ACHN (cell line): ENCODE measurements at places on chromosomes 5 and 9.

DNA sequence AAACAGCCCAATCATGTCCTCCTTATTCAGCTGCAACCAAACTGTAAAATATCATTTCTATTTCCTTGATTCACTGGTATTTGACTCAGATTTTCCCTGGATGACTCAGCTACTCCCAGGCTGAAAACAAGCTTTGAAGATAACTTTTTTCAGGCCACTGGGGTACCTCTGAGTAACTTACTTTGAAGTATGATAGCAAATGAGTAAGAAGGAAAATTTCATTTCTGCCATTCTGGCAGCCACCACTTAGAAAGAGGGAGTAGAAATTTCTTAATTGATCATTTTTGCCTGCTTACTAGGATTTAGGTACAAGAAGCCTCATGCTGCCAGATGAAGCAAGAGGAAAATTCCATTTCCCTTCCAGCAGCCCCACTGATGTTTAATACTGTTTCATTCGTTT is 247.4 kb downstream of the PRELID2 start:
- DNase-seq, result peak; percentile 73

GRCh38 chr9:17057729-17058128 is 77.1 kb upstream of the CNTLN start:
- DNase-seq, result no peak

DNA sequence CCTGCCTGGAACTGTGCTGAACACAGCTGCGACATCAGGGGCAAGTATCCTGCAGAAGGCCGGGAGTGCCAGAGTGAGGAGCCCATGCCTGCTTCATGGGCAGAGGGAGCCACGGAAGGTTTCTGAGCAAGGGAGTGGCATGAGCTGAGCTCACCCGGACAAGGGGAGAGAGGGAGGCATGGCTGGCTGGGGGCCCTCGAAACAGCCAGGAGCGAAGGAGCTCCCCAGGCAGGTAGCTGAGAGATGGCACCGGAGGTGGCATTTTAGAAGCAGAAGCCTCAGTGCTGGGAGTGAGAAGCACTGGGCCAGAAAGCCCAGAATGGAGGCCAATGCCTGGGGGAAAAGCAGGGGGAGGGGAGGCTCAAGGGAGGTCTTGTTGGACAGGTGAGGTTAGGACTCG is 56.9 kb upstream of the SARDH start:
- DNase-seq, result no peak

DNA sequence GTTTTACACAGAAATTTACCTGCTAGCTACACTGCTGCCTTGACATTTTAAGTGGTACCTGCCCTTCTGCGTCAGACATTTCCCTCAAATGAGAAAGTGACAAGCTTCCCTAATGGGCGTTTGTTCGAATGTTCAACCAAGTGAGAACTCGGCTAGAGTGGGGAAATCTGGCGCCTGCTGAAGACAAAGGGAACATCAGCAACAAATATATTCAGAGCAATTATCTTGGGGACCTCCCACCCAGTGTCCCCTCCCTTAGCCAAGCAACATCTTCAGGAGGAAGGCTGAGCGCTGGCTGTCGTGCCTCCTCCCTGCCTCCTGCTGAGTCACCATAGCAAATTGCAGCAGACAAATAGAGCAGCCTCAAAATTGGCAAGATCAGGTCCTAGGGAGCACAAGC is 57.1 kb downstream of the MFAP3 start:
- no peak for DNase-seq

DNA sequence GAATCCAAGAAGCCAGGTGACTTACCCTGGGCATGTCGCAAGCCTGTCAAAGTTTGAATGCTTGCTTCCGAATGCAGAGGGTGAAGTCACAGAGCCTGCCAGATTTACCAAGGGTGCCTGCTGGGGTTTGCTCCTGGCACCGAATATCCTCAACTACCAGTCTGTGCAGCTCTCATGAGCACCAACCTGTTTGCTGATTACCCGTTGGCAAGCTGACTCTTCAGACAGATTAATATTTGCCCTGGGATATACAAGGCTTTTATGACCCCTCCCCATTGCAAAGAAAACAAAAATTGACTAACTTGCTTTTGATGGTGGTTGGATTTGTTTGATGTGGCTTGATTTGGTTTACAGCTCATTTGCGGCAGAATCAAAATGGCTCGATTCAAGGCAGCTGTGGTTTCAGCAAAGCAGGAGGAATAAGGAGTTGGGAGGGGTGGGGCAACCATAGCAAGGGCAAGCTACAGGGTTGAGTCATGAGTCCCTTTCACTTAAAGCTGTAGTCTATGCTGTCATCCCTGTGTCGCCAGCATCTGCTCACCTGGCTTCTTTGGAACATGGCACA is 82.3 kb upstream of the AGXT2 start:
- peak; percentile 76 for DNase-seq
